ENCODE measurements at places on chromosomes 2 and 18.

- DNase-seq: no peak
These were observed 226.7 kb downstream of the ARHGAP15 start for GRCh38 chr2:143355870-143356269.

GRCh38 chr2:41896186-41896846 is 151.5 kb upstream of the PKDCC start:
- no peak for DNase-seq

- DNase-seq: no peak
These were observed 93.1 kb downstream of the TNFRSF11A start for GRCh38 chr18:62418258-62418657.

GRCh38 chr2:55403256-55403998 is 16.2 kb downstream of the CCDC88A start:
- DNase-seq: no peak

Measured in NCI-H748 treated with DMSO at 0.1 percent for 48 hours (cell line).